GDM1 (cell line): ENCODE measurements at places on chromosomes 11 and 22.

DNA sequence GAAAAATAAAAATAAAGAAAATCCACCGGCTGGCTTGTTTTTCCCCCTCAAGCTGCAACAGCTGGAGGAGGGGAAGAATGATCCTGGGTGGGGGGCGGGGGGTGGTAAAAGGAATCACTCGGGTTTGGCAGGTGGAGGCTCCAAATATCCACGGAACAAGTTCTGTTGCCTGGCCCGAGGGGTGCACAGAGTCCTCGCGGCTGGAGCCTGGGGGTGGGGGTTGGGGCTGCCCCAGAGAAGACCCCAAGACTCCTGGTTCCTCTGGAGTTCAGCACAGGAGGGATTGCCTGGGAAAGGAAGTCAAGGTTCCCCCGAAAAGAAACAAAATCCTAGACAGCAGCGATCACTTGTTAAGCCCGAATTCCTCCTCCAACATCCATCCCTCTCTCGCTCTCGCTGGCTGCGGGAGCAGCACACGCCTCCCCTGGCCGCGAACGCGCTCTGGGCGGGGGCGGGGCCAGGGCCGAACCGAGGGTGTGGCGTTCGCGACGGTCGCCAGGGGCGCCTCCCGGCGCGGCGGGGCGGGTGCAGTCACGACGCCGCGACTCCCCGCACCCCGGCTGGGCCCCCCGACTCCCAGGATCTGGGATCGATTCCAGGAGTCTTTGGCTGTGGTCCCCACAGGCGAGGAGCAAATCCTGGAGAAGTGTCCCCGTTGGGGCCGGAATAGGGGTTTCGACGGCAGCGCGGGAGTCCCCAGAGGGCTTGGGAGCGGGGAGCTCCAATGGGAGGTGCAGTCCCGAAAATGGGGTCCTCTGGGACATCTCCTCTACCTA lies at the start of gene KCNA4:
KCNA4 (minus strand) TSS at position 443 of the 776 bp plus-strand sequence. CDS start 4,352 bp downstream, outside the sequence.
- DNase-seq: no peak

- no peak for DNase-seq
Measured at GRCh38 chr11:35157814-35158700, 19.1 kb downstream of the CD44 start.

GRCh38 chr11:107140983-107141382 lies 122.7 kb upstream of the GUCY1A2 start:
- no peak for DNase-seq

GRCh38 chr22:33073989-33074418 lies 15.8 kb upstream of the SYN3 start:
- no peak for DNase-seq

DNA sequence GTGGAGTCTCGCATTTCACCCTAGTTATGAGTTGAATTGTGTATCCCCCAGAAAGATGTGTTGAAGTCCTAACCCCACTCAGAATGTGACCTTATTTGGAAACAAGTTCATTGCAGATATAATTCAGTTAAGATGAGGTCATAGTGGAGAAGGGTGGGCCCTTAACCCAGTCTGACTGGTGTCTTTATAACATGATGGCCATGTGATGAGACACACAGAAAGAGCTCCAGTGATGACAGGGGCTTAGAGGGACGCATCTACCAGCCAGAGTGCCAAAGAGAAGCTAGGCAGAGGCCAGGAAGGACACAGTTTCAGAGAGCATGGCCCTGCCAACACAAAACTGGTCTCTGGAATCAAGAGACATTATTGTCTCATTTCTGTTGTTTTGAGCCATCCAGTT lies 50.3 kb downstream of the LARGE1 start:
- no peak for DNase-seq

DNA sequence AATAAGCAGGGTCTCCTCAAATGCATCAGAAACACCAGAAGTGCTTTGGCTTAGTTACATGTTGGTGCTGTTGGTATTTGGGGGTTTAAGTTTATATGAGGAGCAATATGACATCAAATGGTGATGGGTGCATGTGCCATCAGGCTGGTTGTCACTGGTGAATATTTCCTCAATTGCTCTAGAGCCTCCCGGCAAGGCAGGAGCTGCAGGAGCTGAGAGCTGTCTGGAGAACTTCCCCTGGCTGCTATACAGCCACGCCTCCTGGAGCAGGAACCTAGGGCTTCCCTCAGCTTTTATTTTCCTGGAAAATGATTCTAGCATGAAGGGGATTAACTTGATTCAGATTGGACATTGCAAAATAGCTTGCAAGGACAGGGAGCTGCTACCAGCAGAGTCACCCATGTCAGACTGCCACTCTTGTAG lies 15.8 kb downstream of the IGLL5 start:
- DNase-seq: no peak

GRCh38 chr11:44727114-44727372 lies 281 bp downstream of the TSPAN18 start:
- DNase-seq: no peak

DNA sequence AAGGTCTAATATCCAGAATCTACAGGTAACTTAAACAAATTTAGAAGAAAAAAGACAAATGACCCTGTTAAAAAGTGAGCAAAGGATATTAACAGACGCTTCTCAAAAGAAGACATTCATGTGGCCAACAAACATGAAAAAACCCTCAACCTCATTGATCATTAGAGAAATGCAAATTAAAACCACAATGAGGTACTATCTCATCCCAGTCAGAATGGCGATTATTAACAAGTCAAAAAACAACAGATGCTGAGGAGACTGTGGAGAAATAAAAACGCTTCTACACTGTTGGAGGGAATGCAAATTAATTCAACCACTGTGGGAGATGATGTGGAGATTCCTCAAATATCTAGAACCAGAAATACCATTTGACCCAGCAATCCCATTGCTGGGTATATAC lies 67.2 kb downstream of the SLC17A6 start:
- no peak for DNase-seq

DNA sequence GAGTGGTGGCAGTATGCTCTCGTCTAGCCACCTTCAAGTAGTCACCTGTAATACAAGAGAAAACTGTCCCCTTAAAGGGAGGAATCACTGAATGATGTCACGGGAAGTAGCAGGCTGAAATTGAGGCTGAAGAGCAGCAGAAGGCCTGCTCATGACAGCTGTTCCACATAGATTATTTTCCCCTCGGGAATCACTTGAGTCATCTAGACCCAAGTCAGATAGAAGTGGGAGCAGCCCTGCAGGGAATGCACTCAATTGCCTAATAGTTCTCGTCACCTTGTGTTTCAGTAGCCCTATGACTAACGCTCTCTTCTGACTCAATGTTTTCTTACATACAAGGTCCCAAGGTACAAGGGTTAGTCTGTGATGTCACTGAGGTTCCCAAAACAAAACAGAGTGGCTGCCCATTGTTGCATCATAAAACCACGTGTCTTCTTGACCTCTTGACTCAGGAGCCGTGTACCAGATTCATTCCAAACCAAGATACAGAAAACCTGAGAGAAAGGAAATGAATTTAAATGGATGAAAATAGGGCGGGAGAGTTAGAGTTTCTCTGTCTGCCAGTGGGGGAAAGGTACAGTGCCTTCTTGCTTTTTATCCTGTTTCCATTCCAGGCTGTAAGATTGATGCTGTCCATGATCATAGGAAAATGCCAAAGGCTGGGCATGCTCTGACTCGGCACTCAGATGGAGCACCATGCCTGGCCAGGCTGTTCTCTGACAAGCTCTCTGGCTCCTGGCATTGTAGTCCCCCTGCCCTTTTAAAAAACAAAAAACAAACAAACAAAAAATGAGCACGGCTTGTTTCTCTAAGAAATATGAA lies 21.6 kb upstream of the C11orf96 start:
- no peak for DNase-seq

DNA sequence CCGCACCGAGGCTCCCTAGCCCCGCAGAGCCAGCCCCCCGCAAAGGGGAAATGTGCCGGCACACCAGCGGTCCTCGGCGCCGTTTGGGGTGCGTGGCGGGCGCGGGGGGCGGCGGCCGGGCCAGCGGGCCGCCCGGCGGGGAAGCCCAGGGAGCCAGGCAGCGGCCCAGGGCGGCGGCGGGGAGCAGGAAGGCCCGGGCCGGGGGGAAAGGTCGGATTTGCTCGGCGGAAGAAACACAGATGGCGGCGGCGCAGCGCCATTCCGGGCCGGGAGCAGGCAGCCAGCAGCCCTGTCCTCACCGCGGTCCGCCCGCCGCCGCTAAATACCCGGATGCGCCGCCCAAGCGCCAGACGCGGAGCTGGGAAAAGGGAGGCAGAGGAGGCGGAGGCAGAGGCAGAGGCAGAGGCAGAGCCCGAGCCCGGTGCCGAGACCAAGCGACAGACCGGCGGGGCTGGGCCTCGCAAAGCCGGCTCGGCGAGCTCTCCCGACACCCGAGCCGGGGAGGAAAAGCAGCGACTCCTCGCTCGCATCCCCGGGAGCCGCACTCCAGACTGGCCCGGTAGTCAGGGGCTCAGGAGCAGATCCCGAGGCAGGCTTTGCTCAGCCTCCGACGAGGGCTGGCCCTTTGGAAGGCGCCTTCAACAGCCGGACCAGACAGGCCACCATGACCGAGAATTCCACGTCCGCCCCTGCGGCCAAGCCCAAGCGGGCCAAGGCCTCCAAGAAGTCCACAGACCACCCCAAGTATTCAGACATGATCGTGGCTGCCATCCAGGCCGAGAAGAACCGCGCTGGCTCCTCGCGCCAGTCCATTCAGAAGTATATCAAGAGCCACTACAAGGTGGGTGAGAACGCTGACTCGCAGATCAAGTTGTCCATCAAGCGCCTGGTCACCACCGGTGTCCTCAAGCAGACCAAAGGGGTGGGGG lies 2.6 kb upstream of the GCAT start:
- DNase-seq: peak; percentile 84

DNA sequence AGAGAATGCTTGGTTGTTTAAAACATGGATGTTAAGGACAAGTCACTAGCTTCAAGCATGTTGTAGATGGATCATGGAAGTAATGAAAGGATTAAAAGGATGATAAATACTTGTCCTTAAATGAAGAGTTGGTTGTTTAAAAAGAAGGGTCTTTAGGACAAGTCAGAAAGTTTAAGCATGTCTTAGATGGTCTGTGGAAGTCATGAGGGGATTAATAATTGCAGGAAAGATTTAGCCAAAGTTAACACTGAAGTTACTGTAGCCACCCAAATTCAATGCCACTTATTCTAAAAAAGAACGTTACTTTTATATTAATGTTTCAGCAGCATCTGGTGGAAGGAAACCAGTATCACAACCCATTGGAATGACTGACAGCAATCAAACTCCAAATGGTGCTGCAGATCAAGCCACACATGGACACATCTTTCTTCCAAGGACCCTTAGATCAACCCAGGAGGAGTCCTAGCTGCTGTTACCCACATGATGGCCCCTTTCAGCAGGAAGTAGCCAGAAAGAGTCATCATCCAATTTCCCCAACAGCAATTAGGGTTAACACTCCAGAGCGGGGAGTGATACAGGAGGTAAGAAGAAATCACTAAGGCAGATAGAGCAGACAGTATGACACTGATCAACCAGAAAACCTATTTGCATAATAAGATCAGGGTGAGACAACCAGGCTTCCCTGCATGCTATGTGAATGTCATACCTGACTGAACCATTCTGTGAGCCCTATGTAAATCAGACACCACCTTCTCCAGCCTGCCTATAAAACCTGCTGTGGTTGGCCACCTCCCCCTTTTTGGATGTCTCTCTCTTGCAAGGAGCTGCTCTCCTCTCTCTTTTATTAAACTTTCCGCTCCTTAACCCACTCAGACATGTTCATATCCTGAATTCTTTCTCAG lies 88.4 kb upstream of the GNAZ start:
- no peak for DNase-seq

DNA sequence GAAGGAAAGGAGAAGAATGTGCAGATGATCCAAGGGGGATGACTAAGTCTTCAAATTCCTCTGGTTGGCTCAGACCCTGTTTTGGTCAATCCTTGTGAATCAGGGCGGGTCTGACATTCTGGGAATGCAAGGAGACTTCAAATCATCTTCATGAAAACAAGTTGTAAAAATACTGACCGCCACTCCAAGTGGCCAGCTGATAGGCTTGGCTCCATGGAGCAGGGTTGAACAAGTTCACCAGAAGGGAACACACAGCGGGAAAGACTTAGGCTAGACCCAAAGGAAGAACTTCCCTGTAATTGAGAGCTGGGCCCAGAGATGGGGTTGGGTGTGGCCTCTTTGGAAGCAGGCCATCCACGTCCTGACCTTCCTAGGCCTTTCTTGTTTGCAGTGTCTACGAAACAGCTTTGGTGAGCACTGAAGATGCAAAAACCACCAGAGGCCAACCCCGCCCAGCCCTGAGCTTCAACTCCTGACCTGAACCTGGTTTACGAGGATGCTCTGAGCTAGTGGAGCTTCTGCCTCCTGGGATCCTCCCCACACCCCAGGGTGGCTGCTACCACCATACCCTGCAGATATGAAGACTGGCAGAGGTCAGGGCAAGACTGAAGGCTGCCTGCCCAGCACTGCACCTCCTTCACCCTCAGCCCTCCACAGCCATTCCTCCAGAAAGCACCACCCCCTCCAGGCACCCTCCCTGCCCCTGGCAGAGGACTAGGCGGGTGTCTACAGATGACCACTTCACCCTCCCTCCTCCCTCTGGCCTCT lies 26.1 kb downstream of the GDPD5 start:
- no peak for DNase-seq

GRCh38 chr22:24147666-24148065 lies 33.6 kb upstream of the SUSD2 start:
- DNase-seq: no peak

DNA sequence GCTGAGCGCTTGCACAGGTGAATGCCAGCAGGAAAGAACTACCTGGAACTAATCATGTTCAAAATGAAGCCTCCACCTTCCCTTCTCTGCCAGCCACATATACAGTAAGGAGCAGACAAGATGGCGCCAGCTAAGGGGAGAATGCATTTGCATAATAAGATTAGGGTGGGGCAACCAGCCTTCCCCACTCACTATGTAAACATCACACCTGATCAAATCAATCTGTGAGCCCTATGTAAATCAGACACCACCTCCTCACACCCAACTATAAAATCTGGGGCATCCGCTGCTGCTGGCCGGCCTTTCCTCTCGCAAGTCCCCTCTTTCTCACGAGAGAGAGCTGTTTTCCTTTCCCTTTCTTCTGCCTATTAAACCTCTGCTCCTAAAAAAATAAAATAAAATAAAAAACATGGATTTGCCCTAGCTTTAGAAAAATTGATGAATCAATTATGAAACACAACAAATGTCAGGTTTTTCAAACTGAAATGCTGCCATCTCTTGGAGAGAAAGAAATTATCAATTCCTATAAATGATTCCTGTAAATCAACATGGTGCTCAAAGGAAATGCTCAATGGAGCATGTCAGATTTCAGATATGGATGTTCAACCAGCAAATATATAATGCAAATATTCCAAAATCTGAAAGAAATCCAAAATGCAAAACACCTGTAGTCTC lies 108.9 kb downstream of the SGSM3 start:
- DNase-seq: no peak

DNA sequence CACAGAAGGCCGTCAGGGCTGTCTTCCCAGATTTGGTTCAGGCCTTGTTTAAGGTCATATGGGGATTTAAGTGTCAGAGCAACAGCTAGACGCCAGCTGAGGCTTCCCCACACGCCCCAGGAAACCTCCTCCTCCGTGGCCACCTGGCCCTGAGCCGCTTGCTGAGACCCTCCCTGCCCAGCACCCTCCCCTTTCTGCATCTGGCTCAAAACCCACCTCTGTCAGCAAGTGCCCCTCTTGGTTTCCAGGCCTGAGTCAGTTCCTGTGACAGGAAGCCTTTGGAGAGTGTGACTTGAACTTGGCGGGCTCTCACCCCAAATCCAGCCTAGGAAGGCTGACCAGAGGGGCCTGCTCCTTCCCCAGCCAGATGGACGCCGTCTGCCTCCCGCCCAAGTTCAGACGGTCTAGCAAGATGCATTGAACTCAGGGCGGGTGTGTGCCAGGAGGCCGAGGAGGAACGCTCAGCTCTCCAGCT lies 561 bp downstream of the FXYD2 start:
- peak; percentile 65 for DNase-seq

- DNase-seq: no peak
Measured at GRCh38 chr11:108224911-108225786, 2.3 kb downstream of the ATM start.

- DNase-seq: no peak
Measured at GRCh38 chr11:59208956-59209355, 3.8 kb downstream of the MPEG1 start.
